ENCODE measurements at places on chromosomes 6 and 20.

GRCh38 chr20:45576995-45577394 is 2.1 kb downstream of the WFDC8 start:
- DNase-seq: no peak

DNA sequence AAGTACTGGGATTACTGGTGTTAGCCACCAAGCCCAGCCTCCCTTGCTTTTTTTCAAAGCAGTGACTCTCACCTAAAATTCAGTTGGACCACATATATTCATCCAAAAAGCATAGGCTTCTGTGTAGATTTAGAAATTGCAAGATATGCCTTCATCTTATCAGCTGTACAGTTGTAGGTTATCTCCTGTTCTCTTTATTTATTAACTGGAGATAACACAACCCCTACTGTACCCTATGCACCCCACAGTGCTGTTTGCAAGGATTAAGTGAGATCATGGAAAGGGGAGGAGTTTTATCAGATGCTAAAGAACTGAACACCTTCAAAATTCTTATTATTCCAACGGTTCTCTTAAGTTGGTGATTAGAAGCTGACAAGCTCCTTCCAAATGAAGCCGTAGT is 164.4 kb upstream of the JARID2 start:
- DNase-seq: no peak

DNA sequence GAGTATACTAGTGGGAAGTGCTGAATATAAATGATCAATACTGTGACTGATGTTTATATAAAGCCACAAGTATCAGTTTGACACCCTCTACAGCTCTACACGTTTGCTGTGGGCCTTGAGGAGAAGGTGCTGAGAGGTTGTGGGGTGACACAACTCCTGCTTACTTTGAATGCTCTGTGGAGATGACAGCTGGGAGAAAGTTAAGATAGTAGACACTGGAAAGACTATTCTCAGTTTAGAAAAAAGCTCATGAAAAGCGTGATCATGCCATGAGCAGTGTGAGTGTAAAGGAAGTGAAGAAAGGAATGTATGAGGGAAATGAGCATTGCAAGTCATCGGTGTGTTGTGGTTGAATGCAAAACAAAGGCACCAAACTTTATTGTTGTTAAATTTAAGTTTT is 215.8 kb downstream of the UTRN start:
- DNase-seq: no peak

- DNase-seq: no peak
Observed at GRCh38 chr6:89400050-89400449, 12.0 kb downstream of the RRAGD start.

GRCh38 chr20:60752741-60753420 is 499.2 kb upstream of the CDH4 start:
- no peak for DNase-seq

GRCh38 chr6:76742919-76743318 is 670.5 kb upstream of the IMPG1 start:
- no peak for DNase-seq

GRCh38 chr6:36781669-36782068 is 57.6 kb downstream of the CPNE5 start:
- no peak for DNase-seq

All from pons (tissue), 1 donor.